ENCODE measurements at places on chromosomes 4 and X. TPM values are rescaled to one million over a fixed set of nuclear protein-coding genes. Genes with fewer than 3 reads are reported as not detected.

DNA sequence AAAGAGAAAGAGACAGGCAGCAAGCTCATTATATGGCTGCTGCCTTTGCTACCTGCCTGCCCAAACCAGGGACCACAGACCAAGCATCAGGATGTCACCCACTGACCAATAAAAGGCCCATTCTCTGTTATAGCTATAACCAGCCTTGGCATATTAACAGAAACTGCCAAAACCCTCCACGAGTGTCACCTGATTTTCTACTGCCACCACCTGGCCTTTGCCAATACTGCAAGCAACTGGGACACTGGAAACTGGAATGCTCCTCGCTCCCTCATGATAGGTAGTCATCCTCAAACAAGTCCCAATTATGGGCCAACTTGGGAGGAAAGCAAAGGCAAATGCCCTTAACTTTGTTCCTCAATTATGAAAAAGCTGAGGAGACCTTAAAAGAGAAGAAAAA lies 76.0 kb downstream of the SPIN4 start:
- DNase-seq = peak; percentile 16

FRMD7 gene
- total RNA-seq = not detected

GRCh38 chrX:20531667-20532066 lies 265.0 kb upstream of the RPS6KA3 start:
- no peak for DNase-seq

DNA sequence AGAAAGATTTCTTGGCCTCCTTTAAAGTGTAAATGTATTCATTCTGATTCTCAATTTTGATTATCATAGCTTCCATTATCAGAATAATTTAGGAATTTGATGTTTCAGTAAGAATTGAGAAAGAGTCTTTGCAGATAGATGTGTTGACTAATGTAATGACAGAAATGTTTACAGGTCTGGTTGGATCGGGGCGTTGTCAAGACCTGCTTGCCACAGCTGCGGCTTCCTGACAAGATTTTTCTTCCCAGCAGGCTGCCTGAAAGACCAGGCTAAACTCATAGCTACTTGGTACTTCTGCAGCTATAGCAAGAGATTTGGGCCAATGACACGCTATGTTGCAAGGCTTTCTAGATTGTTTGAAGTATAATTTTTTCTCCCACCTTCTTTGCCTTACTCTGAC lies 91.5 kb upstream of the ANKRD50 start:
- no peak for DNase-seq

DNA sequence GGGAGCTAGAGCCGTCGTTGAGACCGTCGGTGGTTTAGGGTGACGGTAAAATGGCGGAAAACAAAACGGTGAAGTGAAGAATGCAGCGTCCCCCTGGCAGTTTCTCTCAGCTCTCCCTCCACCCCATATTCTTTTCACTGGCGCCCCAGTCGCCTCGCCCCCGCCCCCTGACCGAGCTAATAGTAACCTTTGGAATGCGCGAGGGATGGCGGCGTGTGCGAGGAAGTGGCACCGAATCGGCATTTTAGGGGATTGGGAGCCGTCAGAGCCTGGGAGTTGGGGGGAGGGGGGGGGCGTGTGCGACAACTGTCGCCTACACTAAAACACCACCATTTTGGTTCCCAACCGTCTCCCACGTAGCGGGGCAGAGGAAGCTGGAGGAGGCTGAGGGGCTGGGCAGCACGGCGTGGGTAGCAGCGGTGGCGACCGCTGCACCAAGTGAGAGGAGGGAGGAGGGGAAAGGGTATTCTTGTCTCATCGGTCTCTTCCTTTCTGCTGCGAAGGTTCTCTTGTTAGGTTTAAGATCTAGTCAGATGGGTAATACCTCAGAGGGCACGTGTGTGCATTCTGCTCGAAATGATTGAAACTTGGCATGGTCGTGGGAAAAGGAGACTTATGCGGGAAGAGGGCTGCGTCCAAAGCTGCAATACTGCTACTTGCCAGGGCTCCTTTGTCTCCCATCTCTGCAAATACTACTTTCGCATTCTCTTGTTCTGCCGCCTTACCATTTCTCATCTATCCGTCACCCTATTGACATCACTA lies 840 bp downstream of the ZNF711 start:
- DNase-seq = no peak

- peak; percentile 66 for DNase-seq
Measured at GRCh38 chrX:9534686-9535085, 69.8 kb downstream of the TBL1X start.

DNA sequence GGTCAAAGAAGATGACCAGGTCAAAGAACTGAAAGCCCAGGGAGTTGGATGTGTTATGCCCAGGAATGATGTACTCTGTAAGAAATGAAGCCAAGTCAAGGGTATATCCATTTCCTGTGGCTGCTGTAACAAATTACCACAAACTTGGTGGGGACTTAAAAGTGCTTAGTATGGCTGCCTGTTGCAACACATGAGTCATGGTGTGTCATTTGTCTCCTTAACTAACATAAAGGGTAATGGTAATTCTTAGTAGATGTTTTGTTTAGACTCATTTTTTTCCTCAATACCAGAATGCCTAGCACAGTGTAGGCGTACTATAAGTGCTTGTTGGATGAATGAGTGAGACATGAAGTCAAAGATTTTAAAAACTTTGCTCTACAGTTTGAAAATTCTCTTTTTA lies 45.7 kb downstream of the SYTL5 start:
- DNase-seq = peak; percentile 78
